Activated CD8-positive, alpha-beta memory T cell treated with anti-CD3 and anti-CD28 coated beads, Interleukin-2, amount 50 U/mL, for 48 hours (primary cell): ENCODE measurements at places on chromosomes 7 and 10.

DNA sequence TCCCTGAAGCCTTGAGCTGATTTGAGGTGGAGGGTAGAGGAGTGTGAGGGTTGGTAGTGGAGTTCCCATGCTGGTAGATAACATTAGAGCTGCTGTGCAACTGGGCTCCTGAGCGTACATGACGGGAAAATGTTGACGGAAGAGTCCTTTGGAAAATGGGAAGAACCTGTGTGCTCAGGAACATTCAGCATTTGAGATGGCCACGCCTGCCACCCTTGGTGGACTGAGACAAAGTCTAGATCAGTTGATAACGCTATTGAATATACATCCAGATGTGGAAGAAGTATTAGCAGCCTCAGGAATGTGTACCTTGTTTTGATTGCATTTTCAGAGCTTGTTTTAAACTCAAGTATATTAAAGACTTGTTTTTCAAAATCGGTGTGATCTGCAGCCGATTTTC is 16.1 kb downstream of the PCBD1 start:
- DNase-seq, result no peak

DNA sequence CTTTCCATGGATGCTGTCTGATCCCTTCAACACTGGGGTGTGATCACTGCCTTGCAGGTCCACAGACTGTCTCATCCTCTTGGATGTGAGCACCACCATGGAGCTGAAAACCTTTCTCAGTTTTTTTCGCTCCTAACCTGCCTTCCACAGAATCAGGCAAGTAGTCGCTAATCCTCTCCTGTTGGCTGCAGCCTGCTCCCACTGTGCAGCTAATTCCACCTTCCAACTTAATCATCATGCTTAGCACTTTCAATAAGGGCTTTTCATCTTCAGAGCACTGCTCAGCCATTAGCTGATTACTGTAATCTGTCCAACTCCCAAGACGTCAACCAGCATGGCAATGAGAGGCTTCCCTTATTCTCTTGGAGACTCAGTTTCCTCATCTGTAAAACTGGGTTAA is 15.1 kb upstream of the CDH23 start:
- DNase-seq, result no peak

DNA sequence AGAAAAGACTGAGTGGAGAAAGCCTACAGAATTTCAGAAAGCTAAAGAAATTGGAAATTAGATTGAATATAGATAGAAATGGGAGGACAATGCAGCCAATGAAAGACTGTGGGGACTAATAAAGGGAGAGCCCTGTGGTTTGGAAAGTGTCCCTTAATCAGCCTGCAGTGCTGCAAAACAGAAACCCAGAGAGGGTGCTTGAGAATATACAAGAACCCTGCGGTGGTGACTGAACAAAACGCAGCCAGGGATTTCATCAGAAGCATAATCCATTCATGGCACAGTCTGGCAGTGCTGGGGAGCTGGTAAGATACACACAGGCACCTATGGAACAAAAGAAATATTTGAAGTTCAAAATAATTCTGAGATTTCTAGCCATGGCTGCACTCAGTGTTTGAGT is 19.1 kb downstream of the CEP41 start:
- DNase-seq, result no peak

DNA sequence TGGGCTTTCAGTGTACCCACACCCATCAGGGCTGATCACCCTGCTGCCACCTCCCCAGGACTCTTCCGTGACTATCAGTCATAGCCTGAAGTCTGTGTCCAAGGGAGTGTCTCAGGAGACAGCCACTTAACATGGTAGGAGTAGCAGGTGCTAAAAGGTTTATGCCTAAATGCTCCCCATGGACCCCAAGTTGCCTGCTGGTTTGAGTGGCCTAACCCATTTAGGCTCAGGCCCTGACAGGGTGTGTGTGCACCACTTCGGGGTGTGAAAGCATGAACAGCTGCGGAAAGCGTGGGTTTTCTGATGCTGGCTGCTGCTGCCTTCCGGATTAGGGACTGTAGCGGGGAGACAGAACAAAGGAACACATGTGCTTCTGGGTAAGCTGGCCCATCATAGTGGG is 93.2 kb upstream of the SAMD8 start:
- no peak for DNase-seq

GRCh38 chr7:101553771-101554445 is 75.2 kb downstream of the MYL10 start:
- DNase-seq, result peak; percentile 28

- DNase-seq, result no peak
Measured at GRCh38 chr7:30201161-30201666, 66.4 kb downstream of the MTURN start.

DNA sequence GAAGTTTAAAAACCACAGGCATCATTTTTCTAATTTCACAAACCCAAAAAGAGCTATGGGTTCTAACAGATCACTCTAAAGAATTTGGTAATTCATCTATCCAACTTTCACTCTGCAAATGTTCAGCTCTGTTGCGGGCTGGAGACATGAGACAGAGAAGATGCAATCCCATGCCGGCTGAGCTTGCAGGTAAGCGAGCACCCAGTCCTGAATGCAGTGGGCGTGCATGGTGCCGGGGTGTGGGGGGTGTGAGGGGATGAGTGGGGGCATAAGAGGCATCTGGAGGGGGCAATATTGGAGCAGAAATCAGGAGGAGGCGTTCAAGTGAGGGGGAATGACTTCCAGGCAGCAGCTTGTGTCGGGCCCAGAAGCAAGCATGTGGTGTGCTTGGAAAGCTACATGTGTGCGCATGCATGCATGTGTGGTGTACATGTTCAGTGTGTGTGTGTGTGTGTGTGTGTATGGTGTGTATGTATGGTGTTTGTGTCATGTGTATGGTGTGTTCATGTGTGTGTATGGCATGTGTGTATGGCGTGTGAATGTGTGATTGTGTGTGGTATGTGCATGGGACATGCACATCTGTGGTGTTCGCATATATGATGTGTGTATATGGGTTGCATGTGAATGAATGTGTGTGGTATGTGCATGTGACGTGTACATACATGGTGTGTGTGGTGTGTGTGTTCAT is 172.9 kb downstream of the PRKCQ start:
- no peak for DNase-seq

- no peak for DNase-seq
Measured at GRCh38 chr10:689121-689451, 382 bp downstream of the DIP2C start.

DNA sequence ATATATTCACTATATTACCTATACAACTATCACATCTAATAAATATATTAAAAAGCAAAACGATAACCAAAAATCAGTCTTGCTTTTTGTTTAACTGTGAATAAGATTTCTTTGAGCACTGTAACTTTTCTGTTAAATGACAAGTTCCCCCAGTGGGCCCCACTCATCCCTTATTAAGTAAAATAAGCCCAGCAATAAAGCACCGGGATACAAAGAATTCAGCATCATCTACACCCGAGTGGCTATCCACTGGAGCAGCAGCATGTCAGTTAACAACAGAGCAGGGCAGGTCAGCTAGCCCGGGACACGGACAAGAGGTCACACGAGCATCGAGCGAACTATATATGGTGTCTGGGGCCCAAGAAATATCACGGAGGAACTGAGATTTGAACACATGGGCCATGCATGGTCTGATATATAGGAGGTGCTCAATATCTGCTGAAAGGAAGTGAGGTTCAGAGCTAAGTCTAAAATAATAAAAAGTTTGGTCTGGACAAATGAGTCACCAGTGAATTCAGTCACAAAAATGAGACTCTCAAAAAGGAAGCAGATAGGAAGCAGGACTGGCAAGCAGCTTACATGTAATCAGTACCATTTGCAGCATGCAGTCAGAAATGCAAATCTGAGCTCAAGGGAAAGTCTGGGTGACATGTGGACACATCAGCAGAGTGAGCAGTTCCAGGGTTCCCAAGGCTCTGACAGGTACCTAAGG is 4.1 kb downstream of the ERCC6 start:
- no peak for DNase-seq

DNA sequence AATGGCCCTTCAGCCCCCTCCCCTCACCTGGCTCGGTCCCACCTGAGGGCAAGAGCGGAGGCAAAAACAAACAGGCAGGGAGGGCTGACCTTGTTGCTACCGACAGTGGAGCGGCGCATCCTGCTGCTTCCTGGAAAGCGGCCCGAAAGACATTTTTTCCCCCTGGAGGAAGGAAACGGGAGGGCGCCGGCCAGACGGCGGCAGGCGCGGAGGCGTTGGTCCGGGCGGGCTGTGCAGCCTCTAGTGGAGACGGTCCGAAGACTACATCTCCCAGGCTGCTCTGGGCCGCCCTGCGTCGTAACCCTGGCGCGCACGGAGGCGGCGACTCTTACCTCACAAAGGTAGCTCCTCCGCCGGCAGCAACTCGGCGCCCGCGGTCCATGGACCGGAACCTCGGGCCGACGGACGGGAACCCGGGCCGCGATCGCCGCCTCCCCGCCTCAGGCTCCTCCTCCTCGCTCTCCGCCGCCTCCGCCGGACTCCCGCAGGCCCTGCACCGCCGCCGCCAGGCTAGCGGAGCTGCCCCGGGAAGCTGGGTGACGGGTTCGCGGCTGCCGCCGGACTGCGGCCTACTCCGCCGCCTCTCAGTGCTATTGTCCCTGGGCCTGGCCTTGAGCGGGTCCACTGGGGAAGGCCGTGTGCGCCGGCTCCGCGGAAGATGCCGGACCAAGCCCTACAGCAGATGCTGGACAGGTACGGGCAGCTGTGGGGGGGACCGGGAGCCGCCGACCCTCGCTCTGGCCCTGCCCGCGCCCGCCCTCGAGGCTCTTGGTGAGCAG is at the start of the genes CPEB3 and MARCHF5:
TSS of gene CPEB3 (minus strand) at position 242 of the 779 bp plus-strand sequence. CDS start 50,728 bp downstream, outside the sequence.
TSS of gene MARCHF5 (plus strand) at position 331 of the 779 bp plus-strand sequence. CDS start at position 659, 328 bp downstream.
- peak; percentile 93 for DNase-seq

- no peak for DNase-seq
Measured at GRCh38 chr7:6290319-6290741, 17.9 kb upstream of the CYTH3 start.

GRCh38 chr10:103077491-103078308 is 115.4 kb downstream of the NT5C2 start:
- DNase-seq, result no peak

GRCh38 chr10:121600611-121601010 is 2.4 kb upstream of the FGFR2 start:
- no peak for DNase-seq

- no peak for DNase-seq
Measured at GRCh38 chr7:7489546-7489945, 46.1 kb downstream of the COL28A1 start.

GRCh38 chr10:96075977-96076376 is 32.6 kb downstream of the CCNJ start:
- DNase-seq, result no peak

GRCh38 chr7:41858201-41858600 is 155.3 kb upstream of the INHBA start:
- DNase-seq, result no peak

GRCh38 chr7:104296266-104296665 is 32.1 kb upstream of the LHFPL3 start:
- DNase-seq, result no peak

DNA sequence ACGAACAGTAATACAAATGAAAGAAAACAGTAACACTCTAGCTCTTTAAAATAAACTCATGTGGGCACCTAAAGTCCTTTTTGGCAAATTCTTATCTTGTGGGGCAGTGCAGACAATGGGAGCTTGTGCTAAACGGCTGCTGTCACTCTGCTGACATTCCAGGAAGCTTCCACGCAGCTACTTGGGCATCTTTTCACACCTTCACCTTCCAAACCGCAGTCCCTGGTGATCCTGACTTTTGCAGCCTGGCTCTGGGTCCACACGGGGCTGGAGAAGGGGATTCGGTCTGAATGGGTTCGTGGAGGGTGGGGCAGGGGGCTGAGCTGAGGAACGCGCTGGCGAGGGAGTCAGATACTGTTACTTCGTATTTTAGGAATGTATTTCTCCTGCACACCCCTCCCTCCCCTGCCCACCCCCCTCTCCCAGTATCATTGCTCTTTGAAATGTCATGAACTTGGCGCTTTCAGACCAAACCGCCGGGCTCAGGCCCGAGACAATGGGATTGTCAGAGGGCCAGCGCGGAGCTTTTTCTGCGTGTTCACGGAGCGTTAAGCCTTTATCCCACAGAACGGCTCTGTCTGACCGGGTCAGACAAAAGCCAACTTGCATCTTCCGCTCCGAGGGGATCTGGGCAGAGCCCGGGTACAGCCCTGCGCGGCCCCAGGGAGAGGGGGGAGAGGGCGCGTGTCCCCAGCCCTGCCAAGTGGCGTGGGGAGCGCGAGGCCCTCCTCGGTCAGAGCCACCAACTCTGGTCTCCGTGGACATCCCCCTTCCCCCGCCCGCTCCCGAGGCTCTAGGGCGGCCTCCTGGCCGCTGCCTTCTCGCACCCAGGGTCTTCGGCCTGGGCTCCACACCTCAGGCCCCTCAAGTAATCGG is 76.7 kb upstream of the EN2 start:
- DNase-seq, result no peak

- no peak for DNase-seq
Measured at GRCh38 chr10:58672845-58673244, 160.2 kb downstream of the BICC1 start.

DNA sequence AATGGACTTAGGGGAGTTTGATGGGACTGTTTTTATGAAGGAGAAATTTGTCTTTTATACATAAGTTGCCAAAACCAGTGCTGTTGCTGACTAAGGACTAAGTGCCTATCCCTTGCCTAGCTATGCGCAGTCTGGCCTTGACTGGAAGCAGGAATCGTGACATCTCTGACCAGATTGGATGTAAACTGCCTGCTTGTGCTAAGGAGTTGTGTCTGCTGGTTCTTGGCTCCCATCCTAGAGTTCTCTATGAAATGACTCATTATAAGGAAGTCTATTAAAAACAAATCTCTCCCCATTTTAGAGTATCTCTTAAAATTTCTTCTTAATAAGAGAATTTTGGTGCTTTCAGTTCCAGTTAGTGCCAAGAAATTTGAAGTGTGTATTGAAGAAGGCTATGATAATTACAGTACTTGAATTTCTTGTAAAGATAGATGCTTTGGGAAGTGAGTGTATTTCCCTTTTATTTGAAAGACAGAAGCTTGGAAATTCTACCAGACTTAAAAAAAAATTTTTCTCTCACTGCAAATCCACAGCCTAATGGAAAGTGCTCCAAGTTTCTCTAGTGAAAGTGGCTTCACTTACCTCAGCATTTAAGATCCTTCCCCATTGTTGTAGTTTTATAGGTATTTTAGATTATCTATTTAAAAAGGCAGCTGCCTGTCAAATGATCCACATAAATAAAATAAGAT is 77.6 kb downstream of the BICC1 start:
- no peak for DNase-seq

GRCh38 chr7:104550362-104550761 is 222.0 kb downstream of the LHFPL3 start:
- DNase-seq, result no peak

- DNase-seq, result no peak
Measured at GRCh38 chr7:16409777-16410176, 11.6 kb downstream of the CRPPA start.

GRCh38 chr10:98172073-98172472 is 37.6 kb downstream of the R3HCC1L start:
- no peak for DNase-seq

DNA sequence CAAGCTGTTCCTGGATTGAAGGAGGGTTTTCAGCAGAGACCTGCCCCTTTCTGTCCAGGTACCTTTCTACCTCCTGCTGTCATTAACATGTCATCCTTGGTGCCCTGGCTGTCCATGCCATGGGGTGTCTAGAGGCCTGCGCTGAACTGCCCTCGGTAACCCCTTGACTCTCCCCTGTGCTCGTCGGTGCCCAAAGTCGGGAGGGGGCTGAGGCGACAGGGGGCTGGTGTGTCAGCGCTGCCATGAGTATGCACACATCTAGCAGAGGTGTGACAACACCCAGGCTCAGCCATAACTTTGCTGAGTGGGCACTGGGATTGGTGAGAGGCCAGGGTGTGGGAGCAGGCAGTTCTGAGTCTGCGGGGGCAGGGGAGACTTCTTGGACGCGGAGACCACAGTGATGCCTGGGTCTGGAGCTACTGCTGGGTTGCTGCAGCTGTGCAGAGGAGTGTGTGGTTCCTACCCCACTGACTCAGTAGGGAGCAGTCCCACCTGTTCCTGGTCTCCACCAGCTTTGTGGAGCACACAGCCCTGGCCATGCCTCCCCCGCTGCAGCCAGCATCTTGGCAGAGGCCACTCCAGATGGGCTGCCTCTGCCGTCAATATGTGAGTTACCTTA is 376.2 kb upstream of the SEMA3C start:
- DNase-seq, result no peak
